ENCODE measurements at places on chromosomes 1 and 21.

- DNase-seq, result peak; percentile 60
These were observed at the start of gene SLAMF8 for GRCh38 chr1:159826441-159827101. Gene SLAMF8, plus strand, starts transcription at chr1:159826873. Its CDS starts 26 bp downstream, at chr1:159826899.

DNA sequence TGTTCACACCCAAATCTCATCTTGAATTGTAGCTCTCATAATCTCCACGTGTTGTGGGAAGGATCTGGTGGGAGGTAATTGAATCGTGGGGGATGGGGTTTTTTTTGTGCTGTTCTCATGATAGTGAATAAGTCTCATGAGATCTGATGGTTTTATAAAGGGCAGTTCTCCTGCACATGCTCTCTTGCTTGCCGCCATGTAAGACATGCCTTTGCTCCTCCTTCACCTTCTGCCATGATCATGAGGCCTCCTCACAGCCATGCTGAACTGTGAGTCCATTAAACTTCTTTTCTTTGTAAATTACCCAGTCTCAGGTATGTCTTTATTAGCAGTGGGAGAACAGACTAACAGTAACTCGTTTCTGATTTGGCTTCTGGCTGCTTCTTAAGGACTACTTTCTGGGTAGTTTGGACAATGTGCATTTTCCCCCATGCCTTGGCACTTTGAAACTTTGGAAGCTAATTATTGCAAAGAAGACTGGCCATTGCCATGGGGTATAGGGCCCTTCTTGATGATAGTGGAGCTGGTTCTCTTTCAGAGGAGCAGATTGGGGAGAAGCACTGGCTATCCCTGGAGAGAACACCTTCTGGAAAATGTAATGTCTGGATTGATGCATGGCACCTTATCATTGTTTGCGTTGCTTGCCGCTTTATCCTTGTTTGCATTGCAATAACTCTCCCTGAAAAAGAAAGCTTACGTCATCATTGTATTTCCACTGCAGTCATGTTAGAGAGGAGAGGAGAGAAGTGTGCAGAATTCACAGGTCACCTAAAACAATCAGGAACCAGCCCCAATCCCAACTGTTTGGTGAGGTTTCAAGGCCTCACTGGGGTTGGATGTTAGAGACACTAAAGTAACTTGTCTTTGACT is 5.9 kb downstream of the CNIH3 start:
- no peak for DNase-seq

DNA sequence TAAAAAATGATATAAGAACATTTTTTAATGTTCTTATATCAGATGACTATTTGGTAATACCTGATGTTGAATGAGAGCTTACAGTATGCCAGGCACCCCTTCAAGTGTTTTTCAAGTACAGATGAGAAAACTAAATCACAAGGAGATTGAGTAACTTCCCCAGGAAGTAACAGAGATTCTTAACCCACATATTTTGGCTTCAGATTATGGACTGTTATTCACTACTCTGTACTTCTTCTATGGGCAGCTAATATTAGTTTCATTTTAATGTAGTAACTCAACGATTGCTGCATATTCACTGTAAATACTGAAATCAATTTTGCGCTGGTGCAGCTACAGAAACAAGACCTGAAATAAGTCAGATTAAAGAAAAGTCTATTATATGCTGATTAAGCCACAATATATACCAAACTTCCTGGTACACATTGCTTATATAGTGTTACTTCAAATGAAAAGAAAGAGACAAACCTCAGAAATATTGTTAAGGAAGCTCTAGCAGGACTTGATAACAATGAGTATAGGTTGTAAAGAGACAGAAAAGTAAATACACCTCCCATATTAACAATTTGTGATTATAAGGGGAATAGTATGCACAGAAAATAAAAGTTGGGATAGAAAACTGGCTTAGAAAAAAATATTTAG is 19.7 kb downstream of the DPYD start:
- no peak for DNase-seq

DNA sequence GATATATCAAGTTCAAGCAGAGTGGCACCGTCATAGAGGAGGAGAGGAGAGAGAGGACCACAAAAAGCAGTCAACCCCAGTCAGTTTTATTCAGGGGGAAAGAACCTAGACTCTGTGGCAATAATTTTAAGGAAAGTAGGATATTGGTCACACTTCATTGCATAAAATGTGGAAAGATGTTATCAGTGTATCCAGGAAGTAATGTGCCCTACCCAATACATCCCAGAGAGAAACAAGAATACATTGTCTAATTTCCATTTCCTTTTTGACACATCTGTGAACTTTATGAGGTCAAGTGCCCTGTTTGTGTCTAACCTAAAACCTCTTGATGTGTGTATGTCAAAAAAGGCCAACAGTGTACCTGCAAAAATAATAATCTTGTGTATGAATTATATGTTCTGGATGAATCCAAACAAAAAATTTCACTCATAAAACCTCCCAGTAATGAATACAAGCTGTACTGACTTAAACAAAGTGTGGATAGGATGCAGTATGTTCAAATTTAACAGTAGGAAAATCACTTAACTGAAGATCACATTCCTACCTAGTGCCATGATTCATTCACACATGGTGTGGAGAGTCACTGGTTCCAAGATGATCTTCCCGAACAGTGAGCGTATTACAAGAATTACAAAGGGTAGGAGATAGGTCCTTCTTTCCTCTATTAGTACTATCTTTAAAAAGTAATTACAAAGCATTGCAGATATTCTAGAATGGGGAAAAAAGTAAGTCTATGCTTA is 712.1 kb upstream of the CXADR start:
- no peak for DNase-seq

- DNase-seq, result no peak
These were observed 7.4 kb downstream of the PEX10 start for GRCh38 chr1:2404890-2405511.

All from CD4-positive, alpha-beta T cell treated with Interleukin-4 for 1 hour (primary cell).